Astrocyte of the spinal cord (primary cell): ENCODE measurements at places on chromosomes 5 and 9.

DNA sequence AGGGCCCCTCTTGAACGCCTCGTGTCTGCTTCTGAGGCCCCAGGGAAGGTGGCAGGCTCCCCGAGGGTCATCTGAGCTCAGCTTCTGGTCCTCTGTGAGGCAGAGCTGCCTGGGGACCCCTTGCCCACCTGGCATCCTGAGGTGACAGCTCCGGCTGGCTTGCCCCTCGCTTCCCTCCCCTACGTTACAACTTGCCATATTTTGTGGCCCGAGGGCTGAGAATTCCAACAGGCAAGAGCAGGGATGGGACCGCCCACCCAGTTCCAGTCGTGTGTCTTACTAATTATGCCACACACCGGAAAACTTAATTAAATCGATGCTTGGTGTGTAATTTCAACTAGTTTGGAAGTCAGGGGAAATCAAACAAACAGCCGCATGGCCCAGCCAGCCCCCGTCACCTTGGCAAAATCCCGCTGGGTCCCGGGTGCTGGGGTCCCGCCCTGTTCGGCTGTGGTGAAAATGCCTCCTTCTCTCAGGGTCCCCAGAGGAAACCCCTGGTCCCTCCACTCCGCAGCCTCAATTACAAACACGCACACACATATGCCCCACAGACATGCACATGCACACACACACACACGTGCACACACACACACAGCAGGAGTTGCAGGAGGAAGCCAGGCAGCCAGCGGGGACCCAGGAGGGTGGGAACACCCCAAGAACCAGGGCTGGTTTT lies 221.0 kb upstream of the IER5L start:
- no peak for DNase-seq

- peak; percentile 71 for DNase-seq
Measured at GRCh38 chr9:124621371-124622328, 114.5 kb upstream of the NR5A1 start.

DNA sequence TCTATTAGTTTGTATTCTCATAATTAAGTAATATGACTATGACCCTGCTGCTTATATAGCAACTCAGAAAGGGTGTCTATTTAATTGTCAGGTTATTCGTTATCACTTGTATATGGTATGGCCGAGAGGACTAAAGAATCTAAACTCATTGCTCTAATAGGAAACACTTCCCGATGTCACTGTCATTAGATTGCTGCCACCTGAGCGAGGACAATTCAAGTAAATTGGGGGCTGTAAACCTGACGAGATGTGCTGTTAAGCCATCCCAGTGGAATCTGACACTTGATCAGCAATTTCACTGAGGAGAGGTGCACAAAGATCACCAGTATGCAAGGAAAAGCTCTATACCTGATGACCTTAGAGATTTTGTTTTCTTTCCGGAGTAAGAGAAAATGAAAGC lies 1319.3 kb downstream of the MAT2B start:
- DNase-seq, result no peak

DNA sequence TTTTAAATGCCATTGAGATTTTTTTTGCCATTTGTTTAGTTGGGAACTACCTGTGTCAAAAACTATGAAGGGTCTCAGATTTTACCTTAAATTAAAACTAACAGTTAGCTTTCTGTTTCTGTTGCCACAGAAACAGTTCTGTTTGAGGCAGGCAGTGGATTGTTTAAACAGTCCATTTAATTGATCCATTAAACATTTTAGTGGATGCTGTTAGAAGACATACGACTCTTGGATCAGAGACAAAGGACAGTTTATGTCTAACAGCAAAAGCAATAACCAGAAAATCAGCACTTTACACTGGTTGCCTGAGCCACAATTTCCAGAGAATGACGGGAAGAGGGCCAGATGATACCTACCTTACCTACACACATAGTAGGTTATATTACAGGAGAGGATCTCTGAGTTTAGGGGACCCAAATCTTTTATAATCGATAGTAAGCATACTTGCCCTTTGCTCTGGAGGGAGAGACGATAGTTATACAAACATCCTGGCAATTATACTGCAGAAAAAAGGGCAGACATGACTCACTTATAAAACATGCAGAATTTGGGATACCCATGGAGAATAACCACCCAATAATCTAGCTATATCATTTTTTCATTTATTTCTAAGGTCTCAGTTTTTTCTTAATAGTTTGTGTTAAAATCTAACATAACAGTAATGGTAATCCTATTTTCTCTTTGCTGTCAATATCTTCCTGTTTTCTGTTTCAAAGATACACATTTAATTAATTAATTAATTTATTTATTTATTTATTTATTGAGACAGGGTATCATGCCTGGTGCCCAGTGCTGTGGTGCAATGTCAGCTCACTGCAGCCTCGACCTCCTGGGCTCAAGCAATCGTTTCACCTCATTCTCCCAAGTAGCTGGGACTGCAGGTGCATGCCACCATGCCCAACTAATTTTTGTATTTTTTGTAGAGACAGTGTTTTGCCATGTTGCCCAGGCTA lies 136.7 kb upstream of the TNFAIP8 start:
- DNase-seq, result peak; percentile 10

DNA sequence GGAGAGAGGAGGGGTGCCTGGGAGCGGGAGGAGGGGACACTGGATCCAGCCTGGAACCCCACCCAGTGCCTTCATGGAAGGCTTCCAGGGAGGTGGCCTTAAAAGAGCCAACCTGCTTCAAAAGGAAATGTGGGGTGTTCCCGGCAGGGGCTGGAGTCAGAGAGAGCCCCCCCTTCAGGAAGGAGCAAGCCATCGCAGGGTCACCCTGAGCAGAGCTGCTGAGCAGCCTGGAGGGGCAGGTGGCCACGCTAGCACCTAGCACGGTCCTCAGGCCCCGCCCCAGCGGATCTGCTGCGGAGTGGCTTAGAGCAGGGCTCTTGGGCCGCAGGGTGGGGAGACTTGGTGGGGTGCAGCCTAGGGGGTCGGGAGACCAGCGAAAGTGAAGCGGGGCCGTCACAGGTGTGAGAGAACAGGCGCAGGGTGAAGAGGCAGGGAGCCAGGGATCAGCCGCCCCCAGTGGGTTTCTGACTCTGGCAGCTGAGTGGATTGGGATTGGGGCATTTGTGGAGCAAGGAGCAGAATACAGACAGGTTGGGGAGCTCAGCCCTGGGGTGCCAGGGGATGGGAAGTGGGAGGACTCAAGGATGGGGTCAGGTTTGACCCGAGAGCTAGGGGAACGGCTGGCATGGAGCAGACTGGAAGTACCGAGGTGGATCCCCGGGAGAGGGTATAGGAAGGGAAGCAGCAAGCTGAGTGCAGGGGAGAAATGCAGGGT lies 1.5 kb downstream of the LCN2 start:
- no peak for DNase-seq

DNA sequence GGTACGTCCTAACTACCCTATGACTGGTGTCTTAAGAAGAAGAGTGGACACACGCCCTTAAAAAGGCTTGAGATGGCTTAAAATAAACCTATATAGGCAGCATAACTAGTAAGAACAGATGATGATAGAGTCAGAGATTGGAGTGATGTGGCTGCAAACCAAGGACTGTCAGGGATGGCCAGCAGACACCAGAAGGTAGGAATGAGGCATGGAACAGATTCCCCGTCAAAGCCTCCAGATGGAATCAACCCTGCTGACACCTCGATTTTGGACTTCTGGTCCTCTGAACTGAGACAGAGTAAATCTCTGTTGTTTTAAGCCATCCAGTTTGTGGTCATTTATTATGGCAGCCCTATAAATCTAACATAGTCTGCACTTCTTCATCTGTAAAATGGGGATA lies 7.4 kb downstream of the TMOD1 start:
- no peak for DNase-seq

- DNase-seq, result peak; percentile 95
Measured at GRCh38 chr5:159773062-159773924, 143.0 kb upstream of the ADRA1B start.

DNA sequence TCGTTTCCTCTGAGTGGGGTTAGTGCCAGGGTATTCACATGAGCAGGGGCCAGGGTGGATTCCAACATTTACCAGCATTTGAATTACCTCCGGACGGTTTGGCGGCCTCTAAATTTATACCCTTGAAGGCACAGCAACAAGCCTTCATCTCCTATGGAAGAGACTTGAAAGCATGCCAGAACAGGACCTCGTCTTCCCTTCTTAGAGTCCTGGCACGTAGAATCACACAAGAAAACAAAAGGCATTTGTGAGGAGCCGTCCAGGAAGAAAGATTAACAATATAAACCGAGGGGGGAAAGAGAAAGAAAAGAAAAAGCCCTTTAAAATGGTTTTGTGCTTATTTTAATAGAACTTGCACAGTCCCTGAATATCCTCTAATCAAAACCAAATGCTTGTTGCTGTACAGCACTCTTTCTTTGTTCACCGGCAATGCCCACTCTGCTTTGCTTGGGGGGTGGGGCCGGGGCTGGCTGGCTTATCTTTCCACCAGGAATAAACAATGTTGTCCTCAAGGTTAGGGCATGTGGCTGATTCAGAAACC lies 575.8 kb upstream of the ZNF462 start:
- DNase-seq, result peak; percentile 56

DNA sequence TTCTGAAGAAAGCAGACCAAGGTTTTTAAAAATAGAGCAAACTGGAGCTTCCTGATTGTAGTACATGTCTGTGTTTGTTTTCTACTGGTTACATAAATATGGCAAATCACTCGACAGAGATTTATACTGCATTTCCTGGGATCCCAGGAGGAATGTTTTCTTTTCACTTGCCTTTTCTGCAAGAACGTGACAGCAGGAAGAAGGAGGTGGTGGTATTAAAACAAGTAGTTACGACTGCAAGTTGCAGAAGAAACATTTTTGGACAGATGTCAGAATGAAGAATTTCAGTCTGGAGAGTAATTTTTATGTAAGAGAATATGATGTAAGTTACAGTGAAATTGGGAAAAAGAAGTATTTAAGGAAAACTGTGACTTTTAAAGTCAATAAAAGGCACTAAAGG lies 253.7 kb upstream of the NFIL3 start:
- DNase-seq, result peak; percentile 15

DNA sequence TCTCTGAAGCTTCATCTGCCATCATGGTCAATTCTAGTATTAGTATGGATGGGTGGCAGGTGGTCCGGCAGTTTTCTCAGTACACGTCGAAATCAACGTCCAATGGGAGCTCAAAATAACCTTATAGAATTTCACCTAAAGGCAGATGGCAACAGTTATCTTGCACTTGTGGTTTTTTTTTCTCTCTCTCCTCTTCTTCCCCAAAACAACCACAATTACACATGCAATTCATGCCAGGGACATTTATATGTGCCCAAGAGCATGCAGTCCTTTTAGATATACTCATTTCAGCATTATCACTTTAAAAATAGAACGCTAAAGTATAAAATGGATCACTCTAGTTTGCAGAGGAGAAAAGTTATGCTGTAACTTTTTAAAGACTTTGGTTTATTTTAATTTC lies 1428.9 kb upstream of the WWC1 start:
- DNase-seq, result no peak

- peak; percentile 67 for DNase-seq
Measured at GRCh38 chr9:118522093-118523028, 818.2 kb downstream of the TLR4 start.

- peak; percentile 44 for DNase-seq
Measured at GRCh38 chr5:160342413-160342941, 27.9 kb downstream of the C1QTNF2 start.

DNA sequence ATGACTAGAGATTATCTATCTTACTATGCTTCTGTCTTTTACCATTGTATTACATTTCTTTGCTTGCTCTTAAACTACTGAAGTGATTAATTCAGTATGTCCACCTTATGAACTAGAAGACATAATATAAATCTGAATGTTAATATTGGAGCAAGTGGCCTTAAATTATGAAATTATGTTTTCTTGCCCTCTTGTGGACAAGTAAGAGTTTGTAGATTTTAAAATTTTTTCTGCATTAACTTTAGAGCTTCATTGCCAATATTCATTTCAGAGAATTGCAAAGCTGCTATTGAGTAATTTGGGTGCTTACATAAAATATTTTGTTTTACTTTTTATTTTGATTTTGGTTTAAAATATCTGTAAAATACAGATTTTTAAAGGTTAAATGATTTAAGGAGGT lies 55.3 kb downstream of the RANBP17 start:
- no peak for DNase-seq

GRCh38 chr5:139495638-139496435 lies 13.3 kb upstream of the STING1 start:
- DNase-seq, result no peak

GRCh38 chr9:122126331-122127261 lies 33.0 kb downstream of the NDUFA8 start:
- peak; percentile 5 for DNase-seq

DNA sequence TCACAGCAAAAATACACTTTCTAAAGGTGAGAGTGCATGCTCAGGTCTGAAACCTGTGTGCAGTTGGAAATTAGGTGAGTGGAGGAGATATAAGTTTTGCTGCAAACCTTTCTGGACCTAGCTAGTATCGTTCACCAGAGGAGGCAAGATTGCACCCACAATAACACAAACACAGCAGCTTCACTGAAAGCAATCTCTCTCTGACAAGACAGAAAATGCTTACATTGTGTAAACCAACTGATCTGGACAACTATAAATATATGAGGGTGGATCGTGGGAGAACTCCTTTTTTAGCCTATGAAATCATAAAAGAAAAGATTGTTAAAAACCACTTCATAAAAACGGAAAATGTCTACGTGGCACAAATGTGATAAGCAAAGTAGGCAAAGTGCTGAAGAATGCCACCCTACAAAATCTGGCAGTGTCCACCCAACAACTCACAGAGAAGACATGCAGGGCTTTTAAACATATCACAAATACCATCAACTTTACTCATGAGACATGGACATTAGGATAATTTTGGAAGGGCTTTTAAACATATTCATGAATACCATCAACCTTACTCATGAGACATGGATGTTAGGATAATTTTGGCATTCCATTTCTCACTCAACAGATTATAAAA lies 134.3 kb downstream of the CDH18 start:
- DNase-seq, result peak; percentile 62

GRCh38 chr5:180454752-180455151 lies 39.4 kb upstream of the CNOT6 start:
- no peak for DNase-seq

DNA sequence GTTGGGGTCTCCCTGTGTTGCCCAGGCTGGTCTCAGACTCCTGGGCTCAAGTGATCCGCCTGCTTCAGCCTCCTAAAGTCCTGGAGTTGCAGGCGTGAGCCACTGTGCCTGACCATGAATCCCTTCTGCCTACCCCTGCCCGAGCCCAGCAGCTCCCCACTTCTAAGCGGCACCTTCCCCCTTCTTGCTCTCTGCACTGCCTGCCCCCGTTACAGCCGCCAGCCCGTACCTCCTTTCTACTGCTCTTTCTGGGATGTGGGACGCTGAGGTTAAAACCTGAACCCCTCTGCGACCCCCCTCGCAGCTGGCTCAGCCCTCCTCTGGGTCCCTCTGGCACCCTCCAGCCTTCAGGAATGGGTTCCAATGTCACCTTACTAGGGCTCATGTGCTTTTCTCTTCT lies 249.6 kb downstream of the PBX3 start:
- no peak for DNase-seq

DNA sequence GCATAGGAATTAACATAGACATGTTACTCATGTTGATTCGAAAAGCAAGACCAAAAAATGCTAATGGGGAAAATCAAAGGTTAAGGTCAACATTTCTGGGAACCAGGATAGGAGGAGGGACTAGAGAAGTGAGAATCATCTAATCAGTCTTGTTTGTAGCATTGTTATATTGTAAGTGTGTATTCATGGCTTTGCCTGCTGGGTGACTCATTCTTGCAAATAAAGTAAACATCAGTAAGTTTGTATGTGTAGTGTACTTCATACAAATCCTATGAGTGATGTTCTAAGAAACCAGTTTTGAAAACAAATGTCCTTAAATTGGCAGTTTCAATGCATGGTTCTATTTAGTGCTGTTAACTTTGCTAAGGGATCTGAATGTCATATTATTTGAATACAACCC lies 79.0 kb upstream of the TMEM252 start:
- no peak for DNase-seq

GRCh38 chr5:163330723-163331668 lies 106.4 kb upstream of the CCNG1 start:
- DNase-seq, result no peak
